ENCODE measurements at places on chromosomes 16 and 17.

GRCh38 chr17:40363111-40363827, 1.3 kb downstream of the GJD3 start:
- DNase-seq: no peak

DNA sequence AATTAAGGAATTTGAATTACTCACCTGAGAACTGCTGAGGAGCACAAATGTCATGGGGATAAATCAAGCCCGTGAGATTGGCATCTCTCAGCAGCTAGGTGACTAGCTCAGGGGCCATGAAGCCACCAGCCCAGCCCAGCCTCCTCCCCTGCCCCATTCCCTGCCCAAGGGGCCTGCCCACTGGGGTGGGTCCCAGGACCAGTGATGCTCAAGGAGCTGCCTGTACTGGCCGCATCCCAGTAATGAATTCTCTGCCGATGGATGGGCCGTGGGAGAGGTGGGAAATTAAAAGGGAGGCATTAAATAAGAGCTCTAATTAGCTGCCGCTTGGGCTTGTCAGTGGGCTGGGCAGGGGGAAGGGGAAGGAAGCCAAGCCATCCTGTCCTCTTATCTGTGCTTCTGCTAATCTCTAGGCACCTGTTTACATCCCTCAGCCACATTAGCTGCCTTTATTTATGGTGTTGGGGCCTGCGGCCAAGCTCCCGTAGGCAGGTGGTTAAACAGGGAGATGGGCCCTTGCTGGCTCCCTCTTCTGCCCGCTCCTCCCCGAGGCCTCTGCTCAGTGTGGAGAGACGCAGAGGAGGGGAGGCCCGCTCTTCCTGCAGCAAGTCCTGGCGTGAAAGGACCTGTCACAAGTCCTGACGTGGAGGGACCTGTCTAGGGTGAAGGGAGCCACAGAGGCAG, 48.8 kb downstream of the PIPOX start:
- DNase-seq: no peak

DNA sequence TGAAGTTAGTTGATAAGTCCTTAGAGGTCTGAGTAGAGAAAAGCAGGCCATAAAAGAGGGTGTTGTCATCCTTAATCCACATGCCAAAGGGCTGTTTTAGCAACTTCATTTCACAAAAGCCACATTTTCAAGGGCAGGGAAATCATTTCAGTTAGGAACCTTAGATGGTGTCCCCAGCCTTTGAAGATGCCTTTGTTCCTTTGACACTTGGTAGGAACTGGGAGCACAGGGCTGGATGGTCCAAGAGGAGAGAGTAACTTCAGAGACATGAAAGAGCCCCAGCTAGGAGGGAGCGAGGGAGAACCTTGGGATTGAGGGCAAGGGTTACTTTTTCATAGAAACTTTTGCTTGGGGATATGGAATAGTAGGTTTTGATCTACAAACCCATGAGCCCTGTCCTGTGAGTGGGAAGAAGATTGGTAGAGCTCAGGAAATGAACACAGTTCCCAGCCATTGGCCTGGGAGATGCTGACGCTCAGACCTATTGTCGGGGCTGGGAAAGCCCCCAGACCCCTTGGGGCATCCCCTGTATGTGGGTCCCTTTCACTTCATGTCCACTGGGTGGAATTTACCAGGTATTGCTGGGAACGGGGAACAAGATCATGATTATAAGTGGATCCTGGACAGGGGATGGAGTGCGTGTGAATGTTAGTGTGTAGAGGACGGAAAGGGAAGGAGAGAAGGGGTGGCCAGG, 18.9 kb downstream of the MSI2 start:
- no peak for DNase-seq

GRCh38 chr16:63623551-63624039, 1498.3 kb downstream of the CDH11 start:
- DNase-seq: no peak

Measured in SIG-M5 (cell line).